ENCODE measurements at places on chromosomes 1 and 21.

GRCh38 chr1:178310685-178311105 is 186.1 kb downstream of the CLEC20A start:
- no peak for DNase-seq

DNA sequence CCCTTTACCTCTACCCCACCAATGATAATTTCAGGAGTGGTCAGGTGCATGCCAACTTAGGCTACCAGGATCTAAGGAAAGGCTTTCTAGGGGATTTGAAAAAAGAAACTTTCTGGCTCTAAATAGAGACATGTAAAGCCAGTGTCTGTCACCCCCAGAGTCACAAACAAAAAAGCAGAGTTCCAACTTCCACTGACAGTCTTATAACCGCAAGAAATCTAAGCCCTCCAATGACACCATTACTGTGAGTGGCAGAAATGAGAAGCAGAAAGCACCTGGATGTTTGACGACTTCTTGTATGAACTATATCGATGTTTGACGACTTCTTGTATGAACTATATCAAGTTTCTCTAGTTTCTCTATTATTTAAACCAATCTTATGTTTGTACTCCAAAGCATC is 6.0 kb downstream of the DENND1B start:
- no peak for DNase-seq

DNA sequence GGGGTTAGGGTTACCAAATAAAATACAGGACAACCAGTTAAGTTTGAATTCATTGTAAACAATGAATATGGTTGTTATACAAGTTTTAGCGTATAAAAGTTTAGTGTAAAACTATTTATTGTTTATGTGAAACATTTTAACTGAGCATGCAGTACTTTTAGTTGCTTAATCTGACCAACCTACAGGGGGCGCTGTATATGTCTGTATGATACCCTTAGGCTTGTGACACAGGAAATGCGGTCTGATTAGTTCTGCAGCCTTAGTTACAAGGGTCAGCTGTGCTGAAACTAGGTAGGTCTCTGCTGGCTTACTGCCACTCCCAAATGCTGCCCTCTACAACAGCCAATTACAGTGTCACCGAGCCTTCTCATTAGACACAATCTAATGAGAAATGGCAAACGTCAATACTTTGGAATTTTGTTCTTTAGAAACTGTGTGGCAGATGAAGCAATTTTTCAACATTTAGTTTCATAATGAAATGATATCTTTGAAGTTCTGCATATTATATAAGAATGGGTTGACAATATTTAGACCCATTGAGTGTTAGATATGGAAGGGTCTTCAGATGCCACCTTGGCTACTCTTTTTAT is 56.2 kb downstream of the NTNG1 start:
- no peak for DNase-seq

- no peak for DNase-seq
These were observed 42.7 kb downstream of the CSMD2 start for GRCh38 chr1:34122080-34122932.

- DNase-seq, result no peak
These were observed 33.2 kb upstream of the FAM163A start for GRCh38 chr1:179709841-179710329.
